Activated T-helper 1 cell treated with anti-CD3 and anti-CD28 coated beads, Interleukin-2, amount 50 U/mL, for 16 hours (primary cell): ENCODE measurements at places on chromosomes 11 and 22.

- DNase-seq, result no peak
Observed at GRCh38 chr11:116239247-116239646, 533.5 kb downstream of the BUD13 start.

- no peak for DNase-seq
Observed at GRCh38 chr11:14184028-14184940, 174.7 kb downstream of the RRAS2 start.

DNA sequence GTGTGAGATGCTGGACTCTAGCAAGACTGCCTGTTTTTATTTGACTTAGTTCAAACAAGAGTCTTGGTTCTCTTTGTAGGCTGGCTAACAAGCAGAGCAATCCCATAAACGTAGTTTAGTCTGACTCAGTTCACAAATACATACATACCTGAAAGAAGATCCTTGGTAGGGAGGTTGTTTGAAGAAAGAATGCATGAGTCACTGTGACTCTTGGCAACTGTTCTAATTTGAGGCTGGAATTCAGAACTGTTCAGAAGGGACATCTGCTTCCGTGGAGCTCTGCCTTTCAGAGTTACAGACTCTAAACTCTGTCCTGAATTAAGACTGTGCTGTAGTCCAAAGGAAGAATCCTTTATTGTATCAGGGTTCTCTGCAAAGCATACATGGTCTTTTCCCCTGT, 32.2 kb downstream of the C2CD3 start:
- DNase-seq, result no peak

GRCh38 chr11:61860054-61860903, 31.1 kb downstream of the FADS3 start:
- no peak for DNase-seq

DNA sequence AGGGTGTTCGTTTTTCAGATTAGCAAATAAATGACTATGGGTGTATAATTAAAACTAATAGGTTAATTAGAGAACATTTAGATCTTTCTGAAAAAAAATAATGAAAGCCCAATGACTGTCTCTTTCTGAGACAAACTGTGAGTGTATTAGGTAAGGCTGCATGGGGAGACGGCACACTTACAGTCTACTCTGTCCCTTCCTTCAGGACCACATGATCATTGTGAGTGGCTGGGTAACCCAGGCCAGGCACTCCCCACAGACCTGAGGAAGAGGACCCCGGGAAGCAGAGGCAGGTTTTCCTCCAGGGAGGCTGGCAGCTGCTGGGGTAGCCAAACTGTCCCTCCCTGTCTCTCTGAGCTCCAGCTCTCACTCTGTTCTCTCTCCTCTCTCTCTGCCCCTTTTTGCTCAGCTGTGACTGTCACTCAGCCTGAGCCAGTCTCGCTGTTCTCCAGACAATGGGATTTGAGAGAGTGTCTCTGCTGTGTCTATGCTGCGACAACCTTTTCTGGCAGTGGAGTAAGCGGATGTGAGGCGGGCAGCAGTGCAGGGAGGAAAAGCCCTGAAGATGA, 83.1 kb upstream of the NCAM1 start:
- no peak for DNase-seq

DNA sequence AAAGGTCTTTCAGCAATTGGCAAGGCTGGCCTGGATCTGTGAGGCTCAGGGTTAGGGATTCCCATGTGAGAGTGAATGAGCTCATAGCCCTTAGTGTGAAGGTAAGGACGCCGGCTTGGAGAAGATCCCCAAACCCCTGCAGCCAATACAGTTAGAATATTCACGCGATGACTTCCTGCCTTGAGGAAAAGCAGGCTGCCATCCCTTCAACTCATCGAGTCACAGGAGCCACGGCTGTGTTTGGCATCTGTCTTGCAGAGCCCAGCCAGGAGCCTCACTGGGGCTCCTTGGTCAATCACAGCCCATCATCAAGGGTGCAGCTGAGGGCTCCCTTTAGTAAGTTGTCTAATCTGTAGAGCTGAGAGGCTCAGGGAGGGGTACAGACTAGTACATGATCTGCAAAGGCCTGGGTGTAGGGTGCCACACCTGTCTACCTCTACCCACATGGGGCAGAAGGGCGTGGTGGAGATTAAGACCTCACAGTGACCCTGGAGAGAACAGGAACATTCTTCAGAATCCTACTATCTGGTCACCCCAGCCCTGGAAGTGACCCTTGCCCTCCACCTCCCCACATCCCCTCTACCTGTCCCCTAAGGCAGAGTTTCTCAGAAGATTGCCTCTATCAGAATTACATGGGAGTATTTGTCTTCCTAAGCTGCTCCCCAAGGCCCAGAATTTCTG, 18.5 kb downstream of the IL10RA start:
- DNase-seq, result no peak

DNA sequence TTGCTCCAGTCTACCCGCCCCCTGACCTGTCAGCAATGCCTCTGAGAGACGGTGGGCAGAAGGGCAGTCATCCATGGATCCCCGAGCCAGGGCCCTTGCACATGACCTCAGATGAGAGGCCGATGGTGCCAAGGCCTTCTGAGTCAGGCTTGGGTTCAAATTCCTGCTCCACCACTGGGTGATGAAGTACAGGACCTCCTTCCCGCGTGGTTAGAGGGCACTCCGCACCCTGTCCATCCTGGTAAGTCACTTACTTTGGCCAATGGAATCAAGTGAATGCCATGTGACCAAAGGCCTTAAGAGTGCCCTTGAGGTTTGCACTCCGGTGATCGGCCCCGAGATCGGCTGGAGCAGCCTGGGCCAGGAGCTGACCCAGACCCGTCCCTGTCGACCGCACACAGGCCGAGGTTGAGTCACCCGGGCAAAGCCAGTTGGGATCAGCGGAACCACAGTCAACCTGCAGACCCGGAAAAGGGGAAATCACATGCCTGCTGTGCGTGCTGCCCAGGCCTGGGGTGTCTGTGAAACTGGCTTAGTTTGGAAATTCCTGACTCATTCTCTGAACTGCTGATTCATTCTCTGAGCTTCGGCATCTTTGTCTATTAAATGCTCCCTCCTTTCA, 48.9 kb downstream of the RTL6 start:
- DNase-seq, result no peak

- no peak for DNase-seq
Observed at GRCh38 chr11:26792941-26793340, 71.1 kb upstream of the SLC5A12 start.
